ENCODE measurements at places on chromosomes 16 and 17.

DNA sequence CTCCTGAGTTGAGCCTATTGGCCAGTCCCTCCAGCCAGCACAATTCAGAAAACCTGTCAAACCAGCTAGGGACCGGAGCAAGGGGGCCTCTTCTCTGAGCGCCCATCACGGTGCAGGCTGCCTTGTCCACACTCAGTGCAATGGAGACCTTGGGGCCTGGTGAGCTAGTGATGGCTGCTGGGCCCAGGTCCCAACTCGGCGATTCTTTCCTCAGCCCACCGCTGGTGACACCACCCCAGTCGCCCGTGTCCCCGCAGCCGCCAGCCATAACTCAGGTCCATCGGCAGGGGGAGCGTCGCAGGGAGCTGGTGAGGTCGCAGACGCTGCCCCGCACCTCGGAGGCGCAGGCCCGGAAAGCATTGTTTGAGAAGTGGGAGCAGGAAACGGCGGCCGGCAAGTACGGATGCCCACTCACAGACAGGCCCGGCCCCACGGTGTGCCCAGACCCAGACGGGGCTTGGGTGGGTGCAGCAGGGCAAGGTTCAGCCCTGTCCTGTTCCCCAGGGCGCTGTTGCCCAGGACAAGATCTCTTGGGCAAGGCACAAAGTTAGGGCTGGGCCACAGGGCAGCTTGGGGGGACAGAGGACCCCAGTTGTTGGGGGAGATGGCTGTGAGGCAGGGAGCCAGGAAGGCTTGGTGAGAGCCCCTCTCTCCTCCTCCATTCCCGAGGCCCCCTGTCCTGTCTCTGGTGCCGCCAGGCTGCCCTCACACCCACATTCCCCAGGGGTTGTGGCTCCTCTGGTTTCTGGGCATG lies 10.8 kb downstream of the SMTNL2 start:
- no peak for DNase-seq

DNA sequence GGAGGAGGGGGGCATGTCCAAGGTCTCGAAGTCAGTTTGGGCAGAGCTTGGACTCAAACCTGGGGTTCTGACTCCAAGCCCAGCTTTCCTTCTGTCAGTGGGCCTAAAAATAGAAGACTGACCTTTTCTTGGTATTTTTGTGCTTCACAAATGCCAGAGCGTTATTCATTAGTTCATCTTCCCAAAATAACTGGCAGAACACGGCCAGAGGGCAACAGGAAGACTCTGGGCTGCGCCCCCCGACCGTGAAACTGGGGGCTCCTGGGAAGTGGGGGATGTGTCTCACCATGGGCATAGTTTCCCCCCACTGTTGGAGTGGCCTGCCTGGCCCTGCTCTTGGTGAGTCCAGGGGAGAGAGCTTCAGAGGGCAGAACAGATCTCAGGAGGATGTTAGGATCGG lies 94.0 kb downstream of the SOCS1 start:
- DNase-seq: no peak

DNA sequence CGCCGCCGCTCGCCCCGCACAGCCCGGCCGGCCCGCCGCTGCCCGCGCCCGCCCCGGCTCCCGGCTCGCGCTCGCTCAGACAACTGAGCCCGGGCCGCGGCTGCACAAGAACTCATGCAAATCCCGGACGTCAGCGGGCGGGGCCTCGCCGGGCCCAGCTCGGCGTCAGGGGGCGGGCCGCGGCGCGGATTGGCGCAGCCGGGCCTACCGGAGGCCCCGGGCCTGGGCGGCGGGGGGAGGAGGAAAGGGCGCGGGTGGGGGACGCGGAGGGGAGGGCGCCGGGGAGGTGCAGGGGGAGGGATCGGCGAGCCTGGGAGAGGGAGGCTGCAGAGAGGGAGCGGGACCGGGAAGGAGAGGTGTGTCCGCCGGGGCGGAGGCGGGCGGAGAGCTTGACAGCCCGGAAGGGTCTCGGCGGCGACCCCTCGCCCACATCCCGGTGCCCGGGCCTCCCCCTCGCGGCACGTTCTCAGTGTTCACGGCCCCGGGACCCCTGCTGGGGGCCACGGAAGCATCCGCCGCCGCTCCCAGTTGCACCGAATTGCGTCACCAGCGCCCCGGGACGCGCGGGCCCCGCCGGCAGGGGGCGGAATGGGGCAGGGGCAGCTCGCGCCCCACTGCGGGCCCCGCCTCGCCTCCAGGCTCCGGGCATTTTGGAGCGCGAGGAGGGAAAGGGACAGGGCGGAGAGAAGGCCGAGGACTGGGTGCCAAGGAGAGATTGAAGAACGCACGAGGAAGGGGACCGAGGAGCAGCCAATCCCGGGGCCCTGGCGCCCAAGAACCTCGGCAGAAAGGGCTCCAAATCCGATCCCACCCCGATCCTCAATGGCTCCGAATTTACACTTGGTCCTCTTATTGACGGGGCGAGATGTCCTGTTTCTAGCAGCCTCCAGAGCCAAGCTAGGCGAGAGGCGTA lies at the start of gene CBX4:
CBX4 (minus strand) TSS at position 85 of the 913 bp plus-strand sequence. CDS start 189 bp downstream, outside the sequence.
- peak; percentile 97 for DNase-seq

- DNase-seq: no peak
Observed at GRCh38 chr16:16175296-16175695, 48.0 kb downstream of the ABCC6 start.

GRCh38 chr16:69399361-69399760 lies 13.6 kb upstream of the TERF2 start:
- DNase-seq: no peak

- DNase-seq: no peak
Observed at GRCh38 chr17:12865769-12866168, 76.5 kb downstream of the ARHGAP44 start.
